Fibroblast of skin of left biceps (primary cell): ENCODE measurements at places on chromosomes 5 and 9.

- no peak for DNase-seq
Observed at GRCh38 chr5:41403846-41404245, 106.6 kb downstream of the PLCXD3 start.

DNA sequence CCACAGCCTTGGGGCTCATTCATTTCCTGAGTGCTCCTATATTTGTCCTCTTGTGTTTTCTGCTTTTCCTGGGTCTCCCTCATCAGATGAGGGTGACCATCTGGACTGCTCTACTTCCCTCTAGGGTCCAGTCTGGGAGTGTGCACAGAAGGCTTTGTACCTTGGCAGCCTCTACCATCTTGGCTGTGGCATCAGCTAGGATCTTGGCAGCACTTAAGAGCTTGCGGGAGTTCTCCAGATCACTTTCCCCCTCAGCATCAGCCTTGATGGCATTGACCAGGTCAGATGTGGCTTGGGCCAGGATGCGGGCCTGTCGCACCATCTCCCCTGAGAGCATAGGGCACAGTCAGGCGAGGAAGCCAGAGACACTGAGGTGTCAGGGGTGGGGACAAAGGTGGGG, 15.8 kb downstream of the TLN1 start:
- no peak for DNase-seq

DNA sequence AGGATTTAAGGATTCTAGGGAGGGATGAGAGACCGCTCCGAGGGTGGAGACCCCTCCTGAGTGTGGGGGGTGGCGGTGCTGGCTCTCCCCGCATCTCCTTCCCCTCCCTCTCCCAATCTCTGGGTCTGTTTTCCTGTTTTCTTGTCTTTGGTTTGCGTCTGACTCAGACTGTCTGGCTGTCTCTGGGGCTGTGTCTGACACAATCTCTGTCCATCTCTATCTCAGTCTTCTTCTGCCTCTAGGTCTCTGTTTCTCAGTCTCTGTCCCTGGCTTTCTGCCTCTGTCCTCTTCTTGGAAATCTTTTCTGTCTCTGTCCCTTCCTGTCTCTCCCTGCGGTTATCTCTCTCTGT, 196 bp upstream of the GRM6 start:
- DNase-seq = no peak

GRCh38 chr5:122401976-122402725, 90.1 kb downstream of the SNCAIP start:
- DNase-seq = no peak

- DNase-seq = no peak
Observed at GRCh38 chr5:176819476-176819875, 9.1 kb downstream of the UNC5A start.

GRCh38 chr5:36713541-36713940, 107.1 kb downstream of the SLC1A3 start:
- no peak for DNase-seq

GRCh38 chr9:110543631-110544051, 35.9 kb downstream of the SVEP1 start:
- DNase-seq = no peak

DNA sequence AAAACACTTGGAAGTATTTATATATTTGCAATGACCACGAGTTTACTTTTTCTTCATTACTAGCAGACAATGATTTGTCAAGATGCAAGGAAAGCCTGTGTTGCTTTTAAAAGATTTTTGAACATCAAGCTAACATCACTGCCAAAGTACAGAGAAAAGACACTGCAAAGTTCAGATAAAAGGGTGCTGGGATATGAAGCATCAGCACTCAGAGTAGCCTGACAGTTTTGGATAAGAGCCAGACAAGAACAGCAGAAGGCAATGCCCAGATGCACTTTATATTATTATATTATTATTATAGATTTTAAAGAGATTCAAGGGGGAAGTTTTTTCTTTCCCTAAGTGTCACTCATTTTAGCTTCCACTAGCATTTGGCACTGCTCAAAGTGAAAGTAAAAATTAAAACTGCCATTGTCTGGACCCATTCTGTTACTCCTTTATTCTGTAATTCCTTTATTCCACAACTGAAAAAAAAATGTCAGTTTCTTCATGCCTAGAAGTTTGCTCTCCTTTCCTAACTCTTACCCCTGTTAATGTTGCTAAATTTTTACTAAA, 240.6 kb downstream of the EFNA5 start:
- DNase-seq = no peak

GRCh38 chr9:92685022-92685421, 15.1 kb upstream of the IPPK start:
- no peak for DNase-seq

GRCh38 chr5:151141535-151141934, 16.0 kb downstream of the ANXA6 start:
- no peak for DNase-seq

DNA sequence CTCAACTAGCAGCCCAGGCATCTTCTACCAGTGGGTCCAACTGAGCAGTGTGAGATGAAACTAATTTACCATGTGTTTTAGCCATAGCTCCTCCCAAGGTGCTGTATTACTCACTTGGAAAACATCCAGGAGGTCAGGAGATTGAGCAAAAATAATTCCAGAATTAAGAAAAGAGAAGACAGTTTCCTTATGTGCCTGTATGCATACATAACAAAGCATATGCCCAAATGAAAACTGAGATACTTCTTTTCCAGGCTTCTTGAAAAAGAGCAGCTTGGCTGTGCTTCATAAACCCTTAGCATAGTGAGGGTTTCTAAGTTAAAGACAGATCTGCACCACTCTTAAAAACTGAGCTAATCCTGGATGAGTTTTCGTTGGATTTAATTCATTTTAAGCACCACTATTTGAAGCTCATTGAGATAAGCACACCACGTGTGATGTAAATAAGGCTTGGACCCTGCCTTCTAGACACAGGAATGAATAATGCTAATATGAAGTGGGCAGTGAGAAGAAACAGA, 119.4 kb downstream of the ADAMTS12 start:
- DNase-seq = peak; percentile 62

GRCh38 chr9:63816751-63817621, 1468.0 kb downstream of the FOXD4L5 start:
- peak; percentile 54 for DNase-seq

GRCh38 chr9:16526380-16526779, 344.1 kb downstream of the BNC2 start:
- DNase-seq = no peak

GRCh38 chr5:88290801-88291200, 22.2 kb upstream of the TMEM161B start:
- no peak for DNase-seq

DNA sequence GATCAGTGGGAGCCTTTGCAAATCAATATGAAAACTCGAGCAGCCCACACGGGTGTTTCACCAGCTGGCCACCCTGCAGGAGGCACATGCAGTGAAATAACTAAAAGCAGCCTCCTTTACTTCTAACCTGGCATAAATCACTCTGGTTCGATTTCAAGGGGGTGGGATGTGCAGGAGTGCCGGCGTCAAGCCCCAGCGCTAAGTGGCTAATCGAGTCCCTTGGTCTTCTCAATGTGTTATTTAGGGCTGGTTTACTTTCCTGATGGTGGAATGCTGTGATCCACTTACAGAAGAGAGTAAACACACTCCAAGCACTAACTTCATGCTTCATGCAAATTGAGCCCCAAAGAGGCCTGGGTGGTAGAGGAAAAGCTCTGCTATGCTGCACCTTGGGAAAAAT, 109.4 kb downstream of the TMEM174 start:
- no peak for DNase-seq

DNA sequence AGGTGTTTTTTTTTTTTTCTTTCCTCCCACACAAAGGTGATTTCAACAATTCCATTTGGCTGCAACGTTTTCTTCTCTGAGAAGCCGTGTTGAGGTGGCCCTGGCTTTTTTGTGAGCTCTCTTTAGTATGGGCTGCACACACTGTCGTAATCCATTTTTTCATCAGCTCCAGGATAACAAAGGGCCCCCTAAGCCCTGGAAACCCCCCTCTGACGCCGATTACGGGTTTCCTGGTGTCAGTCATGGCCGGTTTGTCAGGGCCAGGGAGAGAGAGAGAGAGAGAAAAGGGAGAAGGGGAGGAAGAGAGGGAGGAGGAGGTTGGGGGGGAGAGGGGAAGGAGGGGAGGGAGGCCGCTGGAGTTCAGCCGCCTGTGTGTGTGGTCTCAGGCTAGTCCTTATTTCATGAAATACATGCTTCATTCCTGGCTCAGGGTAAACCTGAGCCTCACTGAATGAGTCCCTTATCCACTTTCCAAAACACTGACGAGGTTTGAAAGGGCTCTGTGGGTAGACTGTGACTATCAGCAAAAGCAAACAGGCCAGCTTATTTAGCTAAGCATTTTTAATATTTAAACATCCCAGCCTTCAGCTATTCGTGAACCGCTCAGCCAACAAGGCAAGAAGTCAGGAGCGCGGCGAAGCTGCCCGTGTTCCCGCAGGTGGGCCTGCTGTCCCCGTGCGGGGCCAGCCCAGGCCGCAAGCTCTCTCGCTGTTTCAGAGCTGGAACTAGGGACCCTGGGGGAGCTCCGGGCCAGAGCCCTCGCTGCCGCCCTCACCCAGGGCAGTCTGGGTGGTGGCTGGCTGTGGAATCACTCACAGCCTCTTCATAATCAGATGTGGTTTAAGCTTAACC, 172.8 kb downstream of the ERCC6L2 start:
- no peak for DNase-seq

GRCh38 chr5:116810951-116811350, 236.3 kb upstream of the SEMA6A start:
- DNase-seq = no peak

DNA sequence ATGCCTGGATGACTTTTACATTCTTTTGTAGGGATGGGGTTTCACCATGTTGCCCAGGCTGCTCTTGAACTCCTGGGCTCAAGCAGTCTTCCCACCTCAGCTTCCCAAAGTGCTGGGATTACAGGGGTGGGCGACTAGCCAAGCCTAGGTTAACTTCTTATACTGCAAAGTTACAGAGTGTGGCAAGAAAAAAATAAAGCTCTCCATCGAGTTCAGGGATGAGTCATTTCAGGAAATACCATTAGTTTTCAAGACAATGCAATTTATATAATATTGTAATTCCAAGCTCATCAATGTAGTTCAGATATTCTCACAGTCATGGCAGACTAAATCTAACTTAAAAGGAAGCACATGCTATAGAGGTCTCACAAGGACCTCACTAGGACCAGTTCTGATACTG, 11.5 kb upstream of the ABO start:
- DNase-seq = no peak

DNA sequence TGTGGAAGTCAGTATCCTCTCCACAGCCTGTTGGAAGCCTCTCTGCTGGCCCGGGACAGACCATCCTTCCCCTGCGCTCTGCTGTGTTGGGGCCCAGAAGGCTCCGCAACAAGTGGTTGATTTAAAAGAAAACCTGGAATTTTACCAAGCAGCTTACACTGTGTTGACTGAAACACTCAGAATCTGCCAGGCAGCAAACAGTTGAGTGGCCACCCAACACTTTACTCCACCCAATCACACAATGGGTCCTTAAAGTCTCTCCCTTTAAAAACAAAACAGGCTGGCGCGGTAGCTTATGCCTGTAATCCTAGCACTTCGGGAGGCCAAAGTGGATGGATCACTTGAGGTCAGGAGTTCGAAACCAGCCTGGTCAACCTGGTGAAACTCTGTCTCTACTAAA, 28.0 kb upstream of the DMRT3 start:
- DNase-seq = no peak

DNA sequence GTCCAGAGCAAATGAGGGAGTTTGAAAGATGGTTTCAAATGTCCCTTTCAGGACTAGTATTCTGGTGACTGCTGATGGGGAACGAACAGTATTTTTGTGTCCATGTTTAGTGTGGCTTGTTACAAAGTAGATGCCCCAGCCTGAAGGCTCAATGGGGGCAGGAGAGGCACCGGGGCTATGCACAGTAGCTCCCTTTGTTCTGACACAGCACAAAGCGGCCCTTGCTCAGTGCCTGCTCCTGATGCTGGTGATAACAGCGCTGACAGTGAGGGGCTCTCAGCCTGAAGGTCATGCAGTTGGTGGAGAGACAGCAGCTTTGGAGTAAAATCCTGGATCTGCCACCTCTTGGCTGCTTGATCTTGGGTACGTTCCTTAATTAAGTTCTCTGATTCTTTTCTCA, 188.9 kb downstream of the SLIT3 start:
- no peak for DNase-seq
